ENCODE measurements at places on chromosomes 2 and 18.

- DNase-seq: peak; percentile 54
Observed at GRCh38 chr2:156687715-156688114, 251.5 kb downstream of the GPD2 start.

- no peak for DNase-seq
Observed at GRCh38 chr2:163463411-163463810, 272.4 kb downstream of the FIGN start.

- DNase-seq: no peak
Observed at GRCh38 chr2:127485051-127485693, 41.1 kb downstream of the IWS1 start.

DNA sequence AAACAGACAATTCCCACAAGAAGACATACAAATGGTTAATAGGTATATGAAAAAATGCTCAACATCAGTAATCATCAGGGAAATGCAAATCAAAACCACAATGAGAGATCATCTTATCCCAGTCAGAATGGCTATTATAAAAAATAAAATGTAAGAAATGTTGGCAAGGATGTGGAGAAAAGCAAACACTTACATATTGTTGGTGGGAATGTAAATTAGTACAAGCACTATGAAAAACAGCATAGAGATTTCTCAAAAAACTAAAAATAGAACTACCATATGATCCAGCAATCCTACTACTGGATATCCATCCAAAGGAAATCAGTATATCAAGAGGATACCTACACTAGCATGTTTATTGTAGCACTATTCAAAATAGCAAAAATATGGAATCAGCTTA lies 186.6 kb downstream of the NOL4 start:
- no peak for DNase-seq

Measured in LHCN-M2 (cell line).